ENCODE measurements at places on chromosomes 4 and X.

DNA sequence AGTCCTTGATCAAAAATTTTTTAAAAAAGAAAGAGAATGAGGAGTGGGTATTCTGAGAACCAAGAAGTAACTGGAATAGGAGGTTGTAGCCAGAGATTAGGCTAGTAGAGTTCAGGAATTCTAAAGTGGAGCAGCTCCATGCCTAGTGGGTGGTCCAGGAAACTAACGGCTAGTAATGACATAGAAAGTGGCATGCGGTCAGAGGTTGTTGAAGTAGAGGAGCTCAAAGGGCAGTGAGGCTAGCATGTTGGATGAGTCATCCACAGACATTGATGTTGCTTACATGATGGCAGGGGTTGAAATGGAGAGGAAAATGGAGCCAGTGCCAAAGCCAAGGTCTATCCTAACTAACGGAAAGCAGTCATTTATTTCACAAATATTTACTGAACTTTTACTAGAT is 42.1 kb downstream of the TEX13B start:
- no peak for DNase-seq

DNA sequence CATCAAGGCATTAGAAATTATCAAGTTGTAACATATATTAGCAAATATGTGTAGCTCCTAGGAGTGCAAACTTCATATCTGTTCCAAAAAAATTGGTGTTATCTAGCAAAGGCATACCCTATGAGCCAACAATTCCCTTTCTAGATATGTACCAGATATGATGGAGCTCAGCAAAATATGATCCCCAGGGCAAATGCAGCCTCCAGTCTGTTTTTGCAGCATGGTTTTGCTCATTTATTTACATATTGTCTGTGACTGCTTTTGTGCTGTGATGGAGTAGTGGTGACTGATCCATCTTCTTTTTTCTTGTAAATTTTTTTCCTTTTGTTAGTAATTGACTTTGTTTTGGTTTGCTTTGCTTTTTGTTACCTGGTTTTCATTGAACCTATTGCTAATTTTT is 41.0 kb downstream of the CEP135 start:
- DNase-seq = no peak

- DNase-seq = no peak
These were observed 214.1 kb downstream of the THOC2 start for GRCh38 chrX:123518791-123519190.

- no peak for DNase-seq
These were observed 91.6 kb downstream of the DDIT4L start for GRCh38 chr4:100098681-100099080.

GRCh38 chr4:37381040-37381668 is 136.6 kb downstream of the NWD2 start:
- DNase-seq = peak; percentile 21

DNA sequence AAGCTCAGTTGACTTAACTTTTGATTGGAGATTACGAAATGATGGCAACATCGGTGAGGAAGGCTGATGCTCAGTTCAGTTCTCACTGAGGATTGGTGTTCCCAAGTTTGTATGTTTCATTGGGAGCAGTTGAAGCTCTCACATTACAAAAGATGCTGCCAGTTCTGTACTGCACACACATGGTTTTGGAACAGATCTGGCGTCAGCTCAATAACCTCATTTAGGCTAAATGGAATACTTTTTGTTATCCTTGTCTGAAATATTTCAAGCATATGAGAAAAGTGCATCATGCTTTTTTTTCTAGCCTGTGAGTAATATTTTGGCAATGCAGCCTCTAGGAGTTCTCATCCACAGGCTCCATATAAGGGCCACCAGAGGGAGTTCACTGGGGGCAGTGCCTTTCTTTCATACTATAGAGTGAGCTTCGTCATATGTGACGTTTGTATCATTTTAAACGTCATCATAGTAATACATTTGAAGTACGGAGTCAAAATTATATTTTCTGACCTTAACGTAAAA is 4.1 kb downstream of the ENPEP start:
- peak; percentile 27 for DNase-seq

GRCh38 chrX:56764975-56765791 is 36.1 kb downstream of the NBDY start:
- no peak for DNase-seq

- DNase-seq = peak; percentile 92
These were observed 95.2 kb downstream of the MANBA start for GRCh38 chr4:102665527-102665926.

DNA sequence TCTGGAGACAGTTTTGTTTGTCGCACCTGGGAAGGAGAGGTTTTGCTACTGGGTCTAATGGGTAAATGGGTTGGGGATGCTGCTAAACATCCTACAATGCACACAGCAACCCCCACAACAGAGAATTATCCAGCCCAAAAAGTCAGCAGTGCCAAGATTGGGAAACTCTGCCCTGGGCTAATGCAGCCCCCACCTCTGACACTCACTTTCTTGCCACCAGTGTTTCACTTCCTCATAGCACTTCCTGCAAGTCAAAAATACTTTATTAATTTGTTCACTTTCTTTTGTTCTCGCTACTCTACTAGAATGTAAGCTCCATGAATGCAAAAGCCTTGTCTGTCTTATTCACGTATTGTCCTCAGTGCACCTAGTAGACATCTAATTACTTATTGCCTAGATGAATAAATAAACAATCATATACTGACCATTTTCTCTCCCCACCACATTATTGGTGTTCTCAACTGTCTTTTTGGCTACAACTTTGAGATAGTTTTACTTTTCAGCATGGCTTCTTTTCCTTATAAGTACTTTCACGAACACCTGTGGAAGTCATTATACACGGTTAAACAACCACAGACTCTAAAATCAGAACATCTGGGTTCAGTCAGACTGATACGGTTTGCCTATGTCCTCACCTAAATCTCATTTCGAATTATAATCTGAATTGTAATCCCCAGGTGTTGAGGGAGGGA is 82.0 kb upstream of the PITX2 start:
- DNase-seq = no peak

DNA sequence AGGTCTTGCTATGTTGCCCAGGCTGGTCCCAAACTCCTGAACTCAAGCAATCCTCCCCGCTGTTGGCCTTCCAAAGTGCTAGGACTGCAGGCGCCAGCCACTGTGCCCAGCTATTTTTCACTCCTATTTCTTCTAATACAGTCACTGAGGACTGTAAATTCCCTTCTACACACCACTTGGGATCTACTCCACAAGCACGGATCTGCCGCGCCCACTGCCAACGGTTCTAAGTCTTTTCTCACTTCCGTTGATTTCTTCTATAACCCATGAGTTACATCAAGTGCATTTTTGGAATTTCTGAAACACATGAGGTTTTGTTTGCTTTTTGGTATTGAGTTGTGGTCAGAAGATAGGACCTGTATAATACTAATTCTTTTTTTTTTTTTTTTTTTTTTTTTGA is 48.6 kb downstream of the FAM53A start:
- DNase-seq = no peak
